Left hindlimb (tissue), 1 donor: ENCODE measurements at places on chromosomes 13 and 19.
A peak's percentile ranks its signal among the peaks of the same experiment; 100 is the strongest.

- DNase-seq: no peak
Measured at GRCh38 chr19:13968999-13969398, 16.7 kb downstream of the DCAF15 start.

GRCh38 chr19:18586306-18586705, 2.3 kb upstream of the REX1BD start:
- DNase-seq: no peak

DNA sequence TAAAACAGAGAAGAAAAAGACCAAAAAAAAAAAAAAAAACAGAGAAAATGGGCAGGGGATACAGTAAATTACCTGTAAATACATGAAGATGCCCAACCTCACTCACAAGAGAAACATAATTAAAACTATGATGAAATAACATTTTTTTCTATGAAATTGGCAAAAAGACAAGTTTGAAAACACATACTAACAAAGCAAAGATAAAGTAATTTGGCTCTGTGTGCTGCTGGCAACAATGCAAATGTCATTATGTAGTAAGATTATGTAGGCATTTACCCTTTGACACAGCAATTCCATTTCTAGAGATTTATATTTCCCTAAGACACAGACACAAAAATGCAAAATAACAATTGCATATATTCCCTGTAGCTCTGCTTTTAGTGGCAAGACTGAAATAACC, 20.2 kb downstream of the ZC3H13 start:
- no peak for DNase-seq

GRCh38 chr19:791567-792305, 5.5 kb upstream of the PTBP1 start:
- DNase-seq: peak; percentile 47

DNA sequence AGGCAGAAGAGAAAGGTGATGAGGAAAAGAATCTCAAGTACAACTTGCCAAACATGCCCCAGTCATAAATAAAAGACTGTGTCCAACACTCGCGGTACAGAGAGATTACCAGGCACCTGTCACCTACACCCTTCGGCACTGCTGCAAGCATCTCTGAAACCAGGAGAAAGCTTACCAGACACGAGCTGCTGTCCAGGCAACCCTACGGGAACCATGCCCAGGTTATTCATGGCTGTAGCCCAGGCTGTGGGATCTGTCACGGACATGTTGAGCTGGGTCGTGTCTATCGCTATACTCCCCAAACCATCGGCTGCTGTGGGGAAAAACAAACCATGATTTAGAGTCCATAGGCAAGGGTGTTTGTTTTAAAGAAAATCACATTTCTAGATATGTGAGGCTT, 375.0 kb downstream of the ENOX1 start:
- DNase-seq: peak; percentile 48

GRCh38 chr19:7669641-7670040, 792 bp downstream of the RETN start:
- DNase-seq: no peak

GRCh38 chr13:109945206-109945960, 159.0 kb upstream of the IRS2 start:
- no peak for DNase-seq

- DNase-seq: no peak
Measured at GRCh38 chr19:10516671-10517286, 468 bp downstream of the S1PR5 start.

DNA sequence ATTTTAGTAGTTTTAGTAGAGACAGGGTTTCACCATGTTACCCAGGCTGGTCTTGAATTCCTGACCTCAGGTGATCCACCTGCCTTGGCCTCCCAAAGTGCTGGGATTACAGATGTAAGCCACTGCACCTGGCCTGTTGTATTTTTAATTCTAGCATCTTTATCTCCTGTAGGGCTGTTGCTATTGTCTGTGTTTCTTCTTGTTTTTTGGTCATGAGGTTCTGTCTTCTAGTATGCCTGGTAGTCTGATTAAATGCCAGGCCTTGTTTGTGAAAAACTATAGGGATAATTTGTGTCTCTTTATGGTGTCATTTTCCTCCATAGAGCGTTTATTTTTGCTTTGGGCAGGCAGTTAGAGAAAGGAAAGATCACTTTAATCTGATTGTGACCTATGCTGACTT, 3.1 kb downstream of the ARHGEF18 start:
- no peak for DNase-seq

GRCh38 chr13:28031896-28032288, 43.4 kb upstream of the URAD start:
- DNase-seq: no peak

DNA sequence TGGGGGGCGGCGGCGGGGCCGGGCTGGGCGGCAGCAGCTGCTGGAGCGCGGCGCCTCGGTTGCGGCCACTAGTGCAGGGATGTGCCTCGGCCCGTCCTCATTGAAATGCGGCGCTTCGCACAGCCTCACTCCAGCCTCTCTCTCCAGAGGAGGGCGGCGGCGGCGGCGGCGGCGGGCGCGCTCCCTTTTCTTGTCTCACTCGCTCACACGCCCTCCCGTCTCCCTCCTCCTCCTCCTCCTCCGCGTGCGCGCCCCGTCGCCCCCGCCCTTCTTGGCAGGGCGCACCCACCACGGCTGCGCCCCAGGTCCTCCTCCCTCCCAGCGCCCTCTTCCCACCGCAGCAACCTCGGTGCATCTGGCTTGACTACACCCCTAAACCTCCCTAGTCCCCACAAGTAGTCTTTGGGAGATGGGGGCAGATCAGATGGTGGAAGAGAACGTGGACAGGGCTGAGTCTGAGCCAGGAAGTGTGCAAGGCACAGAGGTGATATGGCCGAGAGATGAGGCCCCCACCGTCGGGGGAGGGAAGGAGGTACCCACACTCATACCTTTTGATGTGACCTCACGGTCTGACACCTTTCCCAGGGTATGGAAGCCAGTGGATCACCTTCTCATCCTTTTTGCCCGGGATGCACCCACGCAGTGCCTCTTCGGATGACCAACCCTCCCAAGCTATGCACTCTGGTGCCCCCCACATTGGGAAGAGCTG, at the start of gene DCLK1:
Gene DCLK1 (minus strand): TSS at position 161 of the 709 bp plus-strand sequence.
- DNase-seq: peak; percentile 90

GRCh38 chr13:73273745-73274144, 214.9 kb downstream of the KLF5 start:
- DNase-seq: no peak

- no peak for DNase-seq
Measured at GRCh38 chr13:75705395-75705794, 69.3 kb downstream of the LMO7 start.

GRCh38 chr13:96822895-96823294, 171.4 kb downstream of the OXGR1 start:
- no peak for DNase-seq

DNA sequence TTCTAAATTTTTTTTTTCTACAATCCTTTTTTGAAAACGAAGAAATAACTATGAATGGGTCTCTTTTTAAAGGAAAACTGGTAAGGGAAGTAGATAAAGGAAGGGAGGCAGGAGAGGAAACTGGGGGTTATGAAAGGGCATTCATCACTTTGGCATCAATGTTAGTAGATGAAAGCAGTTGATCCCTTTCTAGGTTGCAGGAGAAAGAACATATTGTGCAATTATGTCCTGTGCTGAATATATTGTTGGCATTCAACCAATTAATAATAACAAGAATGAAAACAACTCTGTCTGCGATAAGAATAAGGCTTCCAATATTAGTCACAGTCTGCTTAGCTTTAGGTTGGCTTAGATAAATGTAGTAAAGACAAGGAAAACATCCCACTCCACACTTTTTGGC, 796.8 kb upstream of the KLHL1 start:
- no peak for DNase-seq

GRCh38 chr13:38617936-38618335, 68.9 kb upstream of the FREM2 start:
- no peak for DNase-seq

- no peak for DNase-seq
Measured at GRCh38 chr19:44986389-44986788, 14.9 kb upstream of the RELB start.

DNA sequence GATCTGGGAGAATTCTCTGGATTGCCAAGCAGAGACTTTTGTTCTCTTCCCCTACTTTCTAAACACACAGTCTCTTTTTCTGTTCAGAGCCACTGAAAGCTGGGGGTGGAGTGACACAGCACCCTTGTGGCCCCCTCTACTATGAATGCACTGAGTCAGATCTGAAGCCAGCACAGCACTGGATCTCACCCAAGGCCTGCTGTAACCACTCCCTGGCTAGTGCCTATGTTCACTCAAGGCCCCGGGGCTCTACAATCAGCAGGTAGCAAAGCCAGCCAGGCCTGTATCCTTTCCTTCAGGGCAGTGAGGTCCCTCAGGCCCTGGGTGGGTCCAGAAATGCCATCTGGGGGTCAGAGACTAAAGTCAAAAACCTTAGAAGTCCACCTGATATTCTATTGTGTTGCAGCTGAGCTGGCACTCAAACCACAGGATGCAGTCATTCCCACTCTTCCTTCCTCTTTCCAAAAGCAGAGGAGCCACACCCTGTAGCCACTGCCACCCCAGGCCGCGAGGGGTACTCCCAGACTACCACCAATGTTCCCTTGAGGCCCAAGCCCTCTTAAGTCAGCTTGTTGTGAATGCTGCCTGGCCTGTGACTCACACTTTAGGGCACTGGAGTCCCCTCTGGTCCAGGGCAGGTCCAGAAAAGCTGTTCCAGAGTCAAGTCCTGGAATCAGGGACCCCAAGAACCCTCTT, 110.1 kb upstream of the RXFP2 start:
- DNase-seq: no peak

- DNase-seq: no peak
Measured at GRCh38 chr19:36986601-36987000, 70.5 kb downstream of the ZNF568 start.

- no peak for DNase-seq
Measured at GRCh38 chr13:77415253-77416071, 88.6 kb upstream of the MYCBP2 start.

DNA sequence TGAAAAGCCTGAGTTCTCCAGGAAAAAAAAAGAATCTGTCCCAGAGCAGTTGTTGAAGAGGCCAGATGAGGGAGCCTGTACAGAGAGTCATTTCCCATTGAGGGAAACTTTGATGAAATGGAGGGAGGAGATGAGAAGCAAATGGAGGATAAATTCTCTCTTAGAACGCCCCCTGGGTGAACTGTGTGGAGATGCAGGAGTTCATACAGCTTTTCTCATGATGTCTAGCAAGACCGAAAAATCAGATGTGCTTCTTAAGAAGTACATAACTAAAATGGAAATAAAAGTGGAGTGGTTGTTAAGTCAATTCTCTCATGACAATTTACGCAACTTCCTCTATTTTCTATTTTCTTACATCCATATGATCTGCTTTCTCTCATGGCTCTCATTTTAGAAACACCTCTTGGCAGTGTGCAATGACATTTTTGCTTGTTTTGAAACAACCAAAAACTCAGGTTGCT, 1263.1 kb downstream of the PCDH9 start:
- no peak for DNase-seq

- no peak for DNase-seq
Measured at GRCh38 chr19:42441049-42441445, 1.7 kb downstream of the CXCL17 start.

DNA sequence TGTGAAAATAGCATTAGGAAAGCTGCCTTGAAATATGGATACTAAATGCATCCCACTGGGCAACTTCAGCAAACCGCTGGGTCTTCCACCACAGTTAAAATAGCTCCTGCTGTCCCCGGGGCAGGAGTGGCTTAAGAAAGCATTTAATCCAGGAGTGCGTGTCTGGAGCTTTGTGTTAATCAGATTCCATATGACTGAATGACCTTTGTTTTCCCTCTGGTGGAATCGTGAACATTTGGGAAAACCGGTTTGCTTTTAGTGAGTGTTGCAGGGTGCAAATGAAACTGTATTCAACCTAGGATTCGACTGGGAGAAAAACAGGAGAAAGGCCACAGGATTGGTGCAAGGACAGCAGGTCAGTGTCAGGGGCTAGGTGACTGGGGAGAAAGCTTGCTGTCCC, 237.6 kb upstream of the MAB21L1 start:
- no peak for DNase-seq

DNA sequence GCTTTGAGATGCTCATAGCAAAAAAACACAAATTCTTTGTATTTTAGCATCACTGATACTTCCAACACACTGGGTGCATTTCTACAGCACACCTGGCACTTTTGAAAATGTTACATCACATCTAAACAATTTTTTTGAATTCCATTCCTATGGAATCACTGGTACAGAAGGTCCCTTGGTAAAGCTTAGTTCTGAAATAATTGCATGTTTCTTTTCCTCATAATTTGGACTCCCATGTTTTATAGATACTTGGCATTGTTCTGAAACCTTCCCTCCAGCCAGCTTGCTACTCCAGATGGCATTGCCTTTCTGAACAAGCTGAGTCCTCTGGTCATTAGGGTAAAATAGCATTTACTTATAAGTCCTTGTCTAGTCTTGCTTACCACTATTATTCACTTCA, 481.3 kb upstream of the GPC6 start:
- no peak for DNase-seq

DNA sequence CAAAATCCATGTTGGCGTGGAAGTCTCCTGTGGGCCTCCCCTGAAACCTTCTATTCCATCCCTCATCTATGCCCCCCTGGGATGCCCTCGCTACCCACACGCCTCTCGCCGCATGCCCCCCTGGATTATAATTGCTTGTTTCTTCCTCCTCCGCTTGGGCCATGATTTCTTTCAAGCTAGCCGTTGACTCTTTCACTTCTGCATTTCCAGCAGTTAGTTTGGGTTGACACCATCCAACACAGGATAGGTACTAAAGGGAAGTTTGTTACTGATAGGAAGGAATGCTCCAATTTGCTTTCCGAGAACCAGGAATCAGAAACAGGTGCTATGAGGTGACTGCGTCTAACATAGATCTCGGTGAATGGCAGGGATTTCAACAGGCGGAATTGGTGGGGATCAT, 7.7 kb upstream of the SLC25A15 start:
- DNase-seq: no peak

GRCh38 chr13:45021250-45021649, 31.9 kb downstream of the GPALPP1 start:
- DNase-seq: no peak

GRCh38 chr13:47502166-47502565, 498.9 kb downstream of the SUCLA2 start:
- no peak for DNase-seq

- DNase-seq: no peak
Measured at GRCh38 chr13:73334445-73334844, 275.6 kb downstream of the KLF5 start.

GRCh38 chr13:43374621-43375020, 351.2 kb downstream of the DNAJC15 start:
- no peak for DNase-seq

- no peak for DNase-seq
Measured at GRCh38 chr13:100522618-100523309, 65.8 kb downstream of the GGACT start.
